ENCODE measurements at places on chromosomes 5 and 9. TPM values are rescaled to one million over a fixed set of nuclear protein-coding genes. Genes with fewer than 3 reads are reported as not detected.

GZMA gene
- total RNA-seq, result 1.5 TPM

GABRA6 gene
- total RNA-seq, result not detected

DNA sequence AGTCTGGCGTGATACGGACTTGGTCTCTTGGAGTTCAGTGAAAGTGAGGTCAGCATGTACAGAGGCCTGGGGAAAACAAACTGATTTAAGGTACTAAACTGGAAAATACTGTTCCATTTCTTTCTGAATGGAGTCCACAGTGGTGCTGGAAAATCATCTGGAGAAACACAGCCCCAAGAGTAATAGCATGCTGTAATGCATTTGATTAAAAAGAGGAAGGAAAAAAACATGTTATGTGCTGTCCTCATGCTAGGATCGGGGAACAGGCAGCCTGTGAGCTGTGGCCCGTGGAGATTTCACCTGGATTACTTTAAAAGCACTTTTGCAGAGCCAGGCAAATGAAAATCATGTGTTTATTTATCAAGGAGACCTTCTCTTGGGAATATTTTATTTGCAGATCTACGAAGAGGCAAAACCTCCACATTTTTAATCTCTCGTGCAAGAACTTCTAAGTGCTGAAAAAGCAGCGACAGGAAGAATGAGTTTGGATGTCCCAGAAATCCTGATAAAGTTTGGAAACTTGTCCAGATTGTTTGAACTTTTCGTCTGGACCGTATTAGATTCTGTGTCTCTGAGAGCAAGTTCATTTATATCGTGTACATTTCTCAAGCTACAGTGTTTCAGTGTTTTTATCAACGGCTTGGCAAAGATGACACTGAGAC is 228.8 kb downstream of the GAS1 start:
- DNase-seq, result no peak

TARS1 gene
- total RNA-seq, result 53.2 TPM

GPX3 gene
- total RNA-seq, result 44.1 TPM

GADD45G gene
- total RNA-seq, result 18.0 TPM

- DNase-seq, result no peak
Measured at GRCh38 chr5:50711280-50711679, 44.8 kb downstream of the PARP8 start.

GRCh38 chr5:163889369-163889768 is 383.9 kb downstream of the MAT2B start:
- DNase-seq, result no peak

PCDHB6 gene
- 0.42 TPM for total RNA-seq

GGTA1 gene
- total RNA-seq, result 0.14 TPM

- DNase-seq, result no peak
Measured at GRCh38 chr9:125644819-125645507, 62.0 kb downstream of the MAPKAP1 start.

- no peak for DNase-seq
Measured at GRCh38 chr9:36031774-36032555, 4.7 kb upstream of the RECK start.

GRCh38 chr5:42228279-42228678 is 195.0 kb upstream of the GHR start:
- no peak for DNase-seq

DNA sequence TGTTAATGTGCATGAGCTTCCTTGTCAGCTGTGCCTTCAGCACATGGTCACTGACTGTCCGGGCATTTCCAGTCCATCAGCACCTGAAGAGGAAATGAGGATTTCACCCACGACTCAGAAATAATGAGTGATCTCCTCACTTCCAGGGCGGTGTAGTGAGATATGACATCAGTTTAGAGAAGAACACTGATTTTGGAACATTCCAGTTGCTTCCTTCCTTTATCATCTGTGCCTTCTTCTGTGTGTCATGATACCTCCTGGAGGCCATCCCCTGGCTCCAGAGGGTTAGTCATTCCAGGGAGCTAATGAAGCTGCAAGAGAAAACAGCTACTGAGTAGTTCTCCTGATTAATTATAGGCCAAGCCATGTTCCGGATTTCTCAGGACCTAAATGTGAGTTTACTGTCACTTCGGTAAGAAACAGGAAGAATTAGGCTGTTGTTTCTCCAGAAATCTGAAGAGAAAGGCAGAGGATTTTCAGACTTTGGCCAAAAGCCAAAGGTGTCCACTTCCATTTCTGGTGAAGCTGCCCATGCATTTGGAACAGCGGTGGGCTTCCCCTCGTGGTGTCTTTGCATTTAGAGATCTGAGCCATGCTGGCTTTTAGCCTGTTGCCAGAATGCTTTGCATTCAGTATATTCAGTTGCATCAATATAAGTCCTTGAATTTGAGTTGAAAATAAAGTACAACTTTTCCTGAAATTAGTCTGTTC is 161.3 kb upstream of the OTULINL start:
- DNase-seq, result no peak

SLC6A19 gene
- 0.37 TPM for total RNA-seq

DNA sequence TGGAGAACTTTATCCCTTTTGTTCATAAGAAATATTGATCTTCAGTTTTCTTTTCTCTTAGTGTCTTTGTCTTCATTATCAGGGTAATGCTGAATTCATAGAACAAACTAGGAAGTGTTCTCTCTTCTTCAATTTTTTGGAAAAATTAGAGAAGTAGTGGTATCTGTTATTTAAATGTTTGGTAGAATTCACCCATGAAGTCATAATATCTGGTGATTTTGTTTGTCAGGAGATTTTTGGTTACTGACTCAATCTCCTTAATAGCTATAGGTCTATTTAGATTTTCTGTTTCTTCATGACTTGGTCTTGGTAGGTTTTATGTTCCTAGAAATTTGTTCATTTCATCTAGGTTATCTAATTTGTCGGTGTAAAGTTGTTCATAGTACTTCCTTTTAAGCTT is 45.4 kb upstream of the STARD4 start:
- DNase-seq, result no peak

DNA sequence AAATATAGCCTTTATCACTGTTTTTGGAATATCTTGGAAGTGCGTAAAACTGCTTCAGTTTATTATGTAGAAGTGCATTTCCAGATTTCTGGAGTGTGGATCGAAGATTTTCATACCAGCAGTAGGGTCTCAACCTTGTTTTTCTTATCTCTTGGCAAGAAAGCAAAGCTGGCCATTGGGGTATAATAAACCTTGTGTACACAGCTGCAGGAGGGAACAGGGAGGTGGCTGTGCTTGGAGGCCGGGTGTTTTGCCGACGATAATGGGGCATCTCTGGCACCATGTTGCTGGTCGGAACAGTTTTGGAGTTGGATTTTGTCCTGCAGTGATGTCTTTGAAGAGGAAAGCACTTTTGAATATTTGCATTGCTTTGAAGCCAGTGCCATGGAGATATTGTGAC is 308.8 kb upstream of the DMRT1 start:
- DNase-seq, result peak; percentile 63

- DNase-seq, result no peak
Measured at GRCh38 chr9:92242260-92243136, 51.0 kb downstream of the IARS1 start.

GRCh38 chr5:72624641-72625236 is 117.5 kb upstream of the ZNF366 start:
- no peak for DNase-seq

DNA sequence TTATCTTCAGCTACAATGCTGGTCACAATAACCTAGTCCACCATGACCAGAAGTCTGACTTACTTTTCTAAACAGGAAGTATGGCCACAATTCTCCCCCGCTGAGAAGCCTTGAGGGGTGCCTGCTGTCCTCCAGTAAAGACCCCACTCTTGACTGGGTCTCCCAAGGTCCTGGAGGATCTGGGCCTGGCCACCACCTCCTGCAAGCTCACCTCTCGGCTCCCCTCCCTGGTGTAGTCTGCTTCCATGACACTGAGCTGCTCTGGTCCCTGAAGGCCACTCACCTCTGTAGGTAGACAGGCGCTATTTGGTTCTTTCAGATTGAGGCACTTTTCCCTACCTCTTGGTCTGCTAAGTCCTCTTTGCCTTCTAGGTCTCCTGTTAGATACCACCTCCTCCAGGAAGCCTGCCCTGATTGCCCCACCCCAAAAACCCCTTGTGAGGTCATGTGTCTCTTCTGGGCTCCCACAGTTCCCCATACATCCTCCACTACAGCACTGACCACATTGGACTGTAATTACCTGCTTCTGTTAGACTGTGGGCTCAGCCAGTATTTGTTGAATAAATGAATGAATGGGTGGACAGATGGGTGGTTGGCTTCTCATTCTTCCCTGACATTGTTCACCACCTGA is 62.6 kb upstream of the IER5L start:
- DNase-seq, result no peak

- no peak for DNase-seq
Measured at GRCh38 chr5:111063709-111064322, 7.7 kb upstream of the TSLP start.

TAS2R1 gene
- total RNA-seq, result not detected

DNA sequence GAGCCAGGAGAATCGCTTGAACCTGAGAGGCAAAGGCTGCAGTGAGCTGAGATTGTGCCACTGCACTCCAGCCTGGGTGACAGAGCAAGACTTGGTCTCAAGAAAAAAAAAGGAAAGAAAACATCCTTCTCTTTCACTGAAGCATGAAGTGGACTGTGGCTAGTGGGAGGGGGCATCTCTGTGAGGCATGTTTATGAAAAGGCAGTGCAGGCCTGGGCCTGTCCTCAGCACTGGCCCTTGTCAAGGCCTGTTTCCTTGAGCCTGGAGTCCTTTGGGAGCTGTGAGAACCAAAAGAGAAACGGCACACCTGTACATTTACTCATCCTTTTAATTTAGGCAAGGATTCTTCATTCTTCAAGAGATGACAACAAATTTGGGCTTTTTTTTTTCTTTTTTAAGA is 18.3 kb upstream of the FUBP3 start:
- no peak for DNase-seq

PLEKHG4B gene
- total RNA-seq, result 0.52 TPM

SPRY4 gene
- 5.7 TPM for total RNA-seq
